ENCODE measurements at places on chromosomes 11 and 22.

GRCh38 chr11:9943386-9944110, 279.7 kb downstream of the SWAP70 start:
- no peak for DNase-seq

DNA sequence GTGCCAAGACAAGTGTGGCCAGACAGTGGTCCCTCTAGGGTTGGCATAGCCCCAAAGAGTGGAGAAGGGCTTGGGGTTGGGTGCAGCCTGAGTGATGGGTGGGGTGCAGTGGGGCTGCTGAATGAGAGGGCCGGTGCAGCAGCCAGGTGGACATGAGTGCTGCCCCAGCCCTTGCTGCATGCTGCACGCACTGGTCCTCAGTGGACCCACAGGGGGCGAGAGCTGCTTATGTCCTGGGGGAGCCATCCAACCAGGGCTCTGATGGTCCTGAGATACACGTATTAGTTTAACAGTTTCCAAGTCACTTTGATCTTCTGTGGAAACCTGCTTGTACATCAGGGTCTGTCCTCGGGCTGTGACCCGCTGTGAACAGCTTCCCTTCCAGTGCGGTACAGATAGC, 23.9 kb upstream of the ACR start:
- no peak for DNase-seq

DNA sequence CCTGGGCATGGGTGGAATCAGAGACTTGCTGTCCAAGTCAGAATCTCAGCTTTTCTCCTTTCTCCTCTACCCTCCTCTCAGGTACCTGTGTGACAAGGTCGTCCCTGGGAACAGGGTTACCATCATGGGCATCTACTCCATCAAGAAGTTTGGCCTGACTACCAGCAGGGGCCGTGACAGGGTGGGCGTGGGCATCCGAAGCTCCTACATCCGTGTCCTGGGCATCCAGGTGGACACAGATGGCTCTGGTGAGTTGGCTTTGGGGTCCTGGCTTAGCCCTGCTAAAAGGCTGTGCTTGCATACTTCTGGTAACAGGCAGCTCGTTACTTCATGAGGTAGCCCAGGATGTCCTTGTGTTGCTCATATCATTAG, 10.7 kb downstream of the MCM5 start:
- no peak for DNase-seq

DNA sequence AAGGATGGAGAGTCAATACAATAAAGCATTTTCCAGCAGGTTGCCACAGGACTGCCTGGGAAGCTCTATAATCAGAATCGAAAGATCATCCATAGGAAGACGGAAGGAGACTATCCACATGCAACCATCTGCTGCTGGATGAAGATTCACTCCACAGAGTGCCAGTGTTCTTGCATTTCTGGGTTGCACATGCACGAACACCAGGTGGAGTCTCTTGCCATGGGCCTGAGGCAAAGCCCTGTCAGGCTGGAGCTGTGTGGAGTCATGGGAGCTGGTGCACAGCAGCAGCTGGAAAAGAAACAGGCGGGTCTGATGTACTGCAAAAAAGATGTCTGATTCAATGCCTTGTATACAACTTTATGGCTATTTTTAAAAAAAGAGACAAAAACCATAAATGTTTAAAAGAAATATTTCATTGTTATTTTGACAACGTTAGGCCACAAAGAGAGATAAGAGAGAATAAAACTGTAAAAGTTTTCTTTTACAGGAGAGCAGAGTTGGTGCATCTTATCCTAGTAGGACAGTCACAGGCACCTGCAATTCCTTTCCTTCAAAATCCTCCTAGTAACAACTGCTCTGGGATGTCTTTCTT, 12.9 kb upstream of the FAT3 start:
- DNase-seq, result no peak

DNA sequence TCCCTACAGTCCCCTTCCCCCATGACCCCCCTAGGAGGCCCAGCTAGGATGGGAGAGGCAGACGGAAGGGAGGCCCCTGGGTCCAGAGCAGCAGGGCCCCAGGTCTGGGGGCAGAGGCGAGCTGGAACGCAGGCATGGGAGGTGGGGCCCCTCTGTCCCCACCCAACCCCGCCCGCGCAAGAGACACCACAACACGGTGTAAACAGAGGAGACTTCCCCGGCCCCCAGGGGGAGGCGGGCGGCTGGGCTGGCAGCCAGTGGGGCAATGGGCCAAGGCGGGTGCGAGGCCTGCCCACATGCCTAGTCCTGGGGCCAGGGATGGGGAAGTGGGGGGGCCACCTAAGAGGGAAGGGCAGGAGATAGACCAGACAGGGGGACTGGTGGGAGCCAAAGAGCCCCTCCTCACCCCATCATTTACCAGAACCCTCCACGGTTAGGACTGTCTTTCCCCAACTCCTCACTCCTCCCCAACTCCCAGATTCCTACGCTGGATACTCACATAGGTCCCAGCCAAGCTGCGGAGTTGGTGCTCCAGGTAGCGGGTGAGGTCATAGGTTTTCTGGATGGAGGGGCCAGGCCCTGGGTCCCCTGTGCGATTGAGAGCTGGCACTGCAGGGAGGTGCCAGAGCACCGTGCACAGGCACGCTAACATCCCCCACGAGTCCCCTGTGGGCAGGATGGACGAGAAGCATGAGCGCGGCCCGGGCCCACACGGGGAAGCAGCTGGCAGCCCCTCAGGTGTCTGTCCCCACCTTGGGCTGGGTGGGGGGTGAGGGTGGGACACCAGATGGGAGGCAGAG, 6.2 kb downstream of the CLCF1 start:
- DNase-seq, result no peak

GRCh38 chr22:38429499-38430068, 25.4 kb downstream of the KCNJ4 start:
- DNase-seq, result no peak

- DNase-seq, result no peak
Measured at GRCh38 chr11:94089341-94089740, 39.3 kb upstream of the PANX1 start.

GRCh38 chr11:115722711-115723110, 218.5 kb upstream of the CADM1 start:
- DNase-seq, result no peak

Measured in hippocampal formation (tissue), 2 donors.